ENCODE measurements at places on chromosomes 7 and 10. TPM values are rescaled to one million over a fixed set of nuclear protein-coding genes. Genes with fewer than 3 reads are reported as not detected.

STEAP2 gene
- 22.9 TPM for total RNA-seq

OPALIN gene
- total RNA-seq, result not detected

- no peak for DNase-seq
Measured at GRCh38 chr10:118914629-118915028, 114.9 kb upstream of the NANOS1 start.

DNA sequence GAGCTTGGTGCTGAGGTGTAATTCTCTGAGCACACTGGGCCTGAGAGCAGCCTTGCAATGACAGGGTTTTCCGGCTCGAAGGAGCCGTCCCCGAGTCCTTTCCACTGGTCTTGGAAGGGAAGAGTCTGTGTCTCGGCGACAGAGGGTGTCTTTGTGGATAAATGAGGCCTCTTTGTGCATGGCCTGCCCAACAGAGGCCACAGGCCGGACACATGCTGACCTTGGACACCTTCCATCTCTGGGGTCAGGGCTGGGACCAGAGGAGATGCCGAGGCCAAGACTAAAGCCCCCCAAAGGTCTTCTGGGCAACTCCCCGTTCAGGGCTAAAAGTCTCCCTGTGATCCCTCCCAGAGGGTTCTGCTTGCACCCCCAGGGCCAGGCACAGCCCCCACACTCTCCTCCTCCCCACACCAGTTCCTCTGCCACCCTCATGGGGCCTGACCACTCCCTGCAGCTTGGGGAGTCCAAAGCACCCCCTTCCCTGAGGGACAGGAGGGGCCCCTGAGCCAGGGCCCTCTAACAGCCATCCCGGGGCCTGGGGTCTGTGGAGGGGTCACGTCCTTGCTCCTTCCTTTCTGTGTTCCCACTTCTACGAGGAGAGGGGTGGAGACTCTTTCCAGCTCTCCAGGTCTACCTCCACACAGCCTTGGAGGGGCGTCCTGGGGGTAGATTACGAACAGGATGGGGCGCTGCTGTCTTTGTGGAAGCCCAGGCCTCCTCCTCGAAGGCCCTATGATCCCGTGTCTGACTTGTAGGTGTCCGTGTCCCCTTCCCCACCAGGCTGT lies 130.6 kb upstream of the FAM20C start:
- peak; percentile 12 for DNase-seq

DNA sequence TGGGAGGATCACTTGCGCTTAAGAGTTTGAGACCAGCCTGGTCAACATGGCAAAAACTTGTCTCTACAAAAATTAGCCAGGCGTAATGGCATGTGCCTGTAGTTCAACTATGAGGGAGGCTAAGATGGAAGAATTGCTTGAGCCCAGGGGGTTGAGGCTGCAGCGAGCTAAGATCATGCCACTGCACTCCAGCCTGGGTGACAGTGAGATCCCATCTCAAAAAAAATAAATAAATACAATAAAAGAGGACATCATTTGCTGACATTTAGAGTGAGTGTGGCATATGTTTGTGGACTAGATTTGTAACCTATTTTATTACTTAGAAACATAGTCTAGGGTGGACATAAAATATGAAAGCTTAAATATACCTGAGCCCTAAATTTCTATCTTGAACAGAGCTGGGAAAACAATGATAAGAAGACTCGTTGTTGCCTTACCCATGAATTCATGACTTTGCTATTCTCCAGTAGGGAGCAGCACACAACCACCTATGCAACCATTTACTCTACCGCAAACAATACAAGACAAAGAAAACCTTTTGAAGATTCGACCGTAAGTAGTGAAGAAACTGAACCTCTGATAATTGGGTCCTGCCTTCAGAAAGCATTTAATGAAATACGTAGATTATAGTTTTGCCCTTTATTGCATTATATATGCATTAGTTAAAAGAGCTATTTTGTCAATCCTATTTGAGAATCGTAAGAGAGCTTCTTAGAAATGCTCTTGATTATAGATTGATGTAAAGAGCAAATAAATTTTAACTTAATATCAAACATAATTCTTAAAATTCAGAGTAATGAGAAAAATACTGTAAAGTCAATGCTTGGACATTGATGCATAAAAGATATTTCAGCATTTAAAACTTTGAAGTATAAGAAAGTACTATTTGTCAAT lies 83.5 kb downstream of the GNAT3 start:
- no peak for DNase-seq

DNA sequence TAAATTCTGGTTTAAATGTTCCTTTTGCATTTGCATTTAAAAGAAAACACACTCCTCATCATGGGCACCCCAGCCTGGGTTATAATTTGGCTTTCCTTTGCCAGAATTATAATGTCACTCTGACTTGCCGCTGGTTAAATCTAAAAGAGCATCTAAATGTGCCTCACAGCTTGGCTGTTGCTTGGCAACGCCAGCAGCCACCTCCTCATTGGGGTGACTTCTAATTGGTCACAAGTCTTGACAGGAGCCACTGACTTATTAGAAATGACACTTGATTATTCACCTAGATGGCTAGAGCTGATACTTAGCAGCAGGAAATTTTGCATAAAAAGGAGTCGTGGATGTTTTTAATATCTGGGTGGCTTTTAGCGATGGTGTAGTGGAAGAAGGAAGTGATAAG lies 114.3 kb downstream of the TBXAS1 start:
- no peak for DNase-seq

DNA sequence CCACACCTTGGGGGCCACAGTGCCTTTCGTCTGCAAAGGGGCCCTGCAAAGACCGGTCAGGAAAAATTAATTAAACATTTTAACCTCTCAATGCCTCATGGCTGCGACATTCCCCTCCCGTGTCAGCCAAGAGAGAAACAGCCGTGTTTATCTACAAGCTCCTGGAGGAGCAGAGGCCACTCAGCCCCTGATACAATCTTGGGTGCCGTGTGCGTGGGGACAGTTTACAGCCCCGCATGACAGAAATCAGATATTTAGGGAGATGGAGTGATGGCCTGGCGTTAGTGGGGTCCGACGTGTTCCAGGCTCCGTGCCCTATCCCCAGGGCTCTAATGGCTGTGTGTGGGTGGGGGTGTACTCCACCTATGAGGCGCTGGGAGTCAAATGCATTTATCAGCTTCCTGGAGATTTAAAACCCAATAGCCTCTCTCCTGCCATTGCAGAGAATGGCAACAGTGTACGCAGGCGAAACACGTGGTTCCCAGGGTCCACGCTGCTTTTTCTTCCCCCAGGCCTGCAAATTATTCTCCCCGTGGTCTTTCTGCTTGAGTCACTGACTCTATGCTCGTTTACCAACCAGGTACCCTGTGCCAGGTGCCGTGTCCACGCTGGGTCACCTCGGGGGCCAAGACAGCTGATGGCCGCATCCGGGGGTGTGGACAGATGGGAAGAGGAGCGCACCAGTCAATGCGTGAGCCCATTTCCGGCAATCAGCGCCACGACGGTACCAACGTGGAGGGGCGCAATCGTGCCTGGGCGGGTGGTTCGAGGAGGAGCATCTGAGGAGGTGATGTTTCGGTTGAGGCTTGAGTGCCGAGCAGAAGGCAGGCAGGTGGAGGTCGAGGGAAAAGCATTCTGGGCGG lies 26.6 kb upstream of the PSMG3 start:
- DNase-seq, result no peak

DNA sequence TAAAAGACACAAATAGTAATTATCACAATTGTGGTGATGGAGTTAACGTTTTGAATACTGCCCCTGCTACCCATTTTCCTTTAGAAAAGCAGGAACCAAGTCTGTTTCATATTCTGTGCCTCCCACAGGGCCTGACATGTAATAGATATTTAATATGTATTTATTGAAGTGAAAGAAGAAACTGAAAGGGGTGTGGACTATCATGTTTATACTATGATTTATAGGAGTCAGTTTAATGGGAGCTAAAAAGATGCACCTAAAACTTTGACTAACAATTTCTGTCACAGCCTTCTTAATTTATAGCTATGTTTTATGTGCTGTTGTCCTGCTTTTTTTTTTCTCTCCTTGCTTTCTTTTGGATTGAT lies 24.1 kb upstream of the BHLHA15 start:
- no peak for DNase-seq

- no peak for DNase-seq
Measured at GRCh38 chr10:14695847-14696480, 78.7 kb downstream of the FAM107B start.

- no peak for DNase-seq
Measured at GRCh38 chr10:6689036-6689435, 109.0 kb upstream of the PRKCQ start.

Data from left lung (tissue), 14 donors.